NCI-H2107 (cell line): ENCODE measurements at places on chromosomes 7 and 10.

DNA sequence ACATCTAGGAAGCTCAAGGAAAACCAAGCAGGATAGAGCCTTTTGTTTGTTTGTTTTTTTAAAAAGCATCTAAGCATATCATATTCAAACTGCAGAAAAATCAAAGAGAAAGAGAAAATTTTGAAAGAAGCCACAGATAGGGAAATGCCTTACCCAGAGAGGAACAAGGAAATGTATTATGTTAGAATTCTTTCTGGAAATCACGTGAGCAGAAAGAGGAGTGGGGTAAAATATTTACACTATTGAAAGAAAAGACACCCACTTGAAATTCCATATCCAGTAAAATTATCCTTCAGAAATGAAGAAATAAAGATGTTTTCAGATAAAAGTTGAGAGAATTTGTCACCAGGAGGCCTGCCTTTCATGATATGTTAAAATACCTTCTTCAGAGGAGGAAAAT lies 775.7 kb upstream of the IGFBP3 start:
- no peak for DNase-seq

DNA sequence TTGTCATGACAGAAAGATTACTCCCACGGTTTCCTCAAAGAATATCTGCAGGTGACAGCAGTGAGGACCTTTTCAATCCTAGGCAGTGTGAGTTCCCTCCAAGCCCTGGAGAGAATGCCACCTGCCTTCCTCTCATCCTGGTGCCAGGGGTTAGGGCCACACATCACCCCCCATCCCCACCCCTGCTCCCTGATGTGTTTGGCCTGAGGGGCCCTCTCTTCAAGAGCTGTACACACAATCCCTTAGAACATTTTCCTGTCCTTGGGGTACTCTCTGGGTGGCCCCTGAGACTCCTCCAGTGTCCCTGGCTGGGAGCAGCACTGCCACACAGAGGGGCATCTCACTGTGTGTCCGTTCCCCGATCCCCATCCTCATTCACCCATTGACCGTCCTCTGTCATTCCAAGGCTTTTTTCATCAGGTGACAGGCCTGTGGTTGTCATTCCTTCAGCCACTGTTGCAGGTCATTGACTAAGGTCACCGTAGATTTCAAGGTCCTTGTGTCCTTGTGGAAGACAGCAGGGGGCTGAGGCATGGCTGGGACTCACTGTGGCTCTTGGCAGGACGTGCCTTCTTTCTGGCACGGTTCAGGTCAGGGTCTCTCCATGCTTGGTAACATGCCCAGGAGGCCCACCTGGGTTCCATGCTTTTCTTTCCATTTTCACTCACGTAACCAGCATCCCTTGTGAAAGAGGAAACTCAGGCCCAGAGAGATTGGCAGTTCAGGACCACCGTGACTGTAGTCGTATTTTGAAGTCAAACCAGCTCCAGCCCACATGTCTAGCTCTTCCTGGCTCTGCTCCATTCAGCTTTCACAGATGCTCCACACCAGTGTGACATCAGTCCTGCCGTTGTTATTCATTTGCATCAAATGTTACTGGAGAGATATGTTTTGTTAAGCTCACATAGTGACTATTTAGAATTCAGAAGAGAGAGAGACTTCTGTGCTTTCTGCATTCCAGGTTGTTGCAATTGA lies 26.8 kb upstream of the BTBD16 start:
- no peak for DNase-seq

GRCh38 chr7:82375713-82376112 lies 67.9 kb downstream of the CACNA2D1 start:
- DNase-seq: no peak

DNA sequence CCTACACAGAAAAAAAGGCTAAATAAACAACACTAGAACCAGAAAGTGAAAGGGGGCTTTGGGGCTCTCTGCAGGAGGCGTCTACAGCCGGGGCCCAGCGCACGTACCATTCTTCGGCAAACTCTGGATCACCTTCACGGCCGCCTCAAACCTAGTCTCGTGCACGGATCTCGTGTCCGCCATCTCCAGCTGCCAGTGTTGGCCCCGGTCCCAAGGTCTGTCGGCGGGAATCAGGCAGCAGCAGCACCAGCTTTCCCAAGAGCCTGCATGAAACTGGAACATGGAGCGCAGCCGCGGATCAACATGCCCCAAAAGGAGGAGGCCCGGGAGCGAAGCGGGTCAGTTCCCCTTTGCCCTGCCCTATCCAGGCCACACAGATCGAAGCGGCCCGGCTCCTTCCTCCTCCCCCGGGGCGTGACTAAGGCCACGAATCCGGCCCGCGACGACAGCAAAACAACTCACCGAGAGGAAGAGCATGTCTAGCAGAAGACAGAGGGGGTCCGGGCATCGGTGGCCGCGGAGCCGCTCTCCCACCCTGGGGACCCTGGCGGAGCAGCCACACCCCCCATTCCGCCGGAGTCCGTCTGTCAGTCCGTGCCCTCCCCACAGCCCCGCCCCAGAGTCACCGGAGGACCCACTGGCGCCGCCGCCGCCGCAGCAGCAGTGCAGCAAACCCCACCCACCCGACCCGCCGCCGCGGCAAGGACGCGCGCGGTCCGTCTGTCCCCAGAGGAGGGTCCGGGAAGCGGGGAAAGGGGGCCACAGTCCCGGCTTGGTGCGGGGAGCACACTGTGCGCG lies at the start of gene ACBD5:
Gene ACBD5, minus strand, starts transcription at position 586 of the 798 bp plus-strand sequence. Its CDS starts 109 bp downstream, at position 477.
- DNase-seq: peak; percentile 23

DNA sequence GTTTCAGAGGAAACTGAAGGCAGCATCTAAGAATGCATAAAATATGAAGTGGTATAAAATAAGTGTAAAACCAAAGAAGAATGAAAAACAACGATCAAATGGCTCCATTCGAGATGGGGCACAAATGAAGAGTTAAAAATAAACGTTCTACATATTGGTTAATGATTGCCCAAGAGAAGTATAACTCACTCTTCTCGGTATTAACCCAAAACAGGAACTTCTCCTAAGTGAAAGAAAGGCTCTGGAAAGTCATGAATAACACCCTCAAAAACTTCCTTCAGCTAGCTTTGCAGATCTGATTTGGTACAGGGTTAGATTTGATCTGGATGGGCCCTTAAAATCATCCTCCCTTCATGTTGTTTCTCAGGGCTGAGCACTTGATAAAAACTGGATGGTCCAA lies 94.3 kb upstream of the ADO start:
- no peak for DNase-seq

- DNase-seq: no peak
Measured at GRCh38 chr10:102880256-102880655, 11.0 kb downstream of the AS3MT start.

GRCh38 chr7:128006550-128007302 lies 24.5 kb downstream of the LRRC4 start:
- DNase-seq: no peak

DNA sequence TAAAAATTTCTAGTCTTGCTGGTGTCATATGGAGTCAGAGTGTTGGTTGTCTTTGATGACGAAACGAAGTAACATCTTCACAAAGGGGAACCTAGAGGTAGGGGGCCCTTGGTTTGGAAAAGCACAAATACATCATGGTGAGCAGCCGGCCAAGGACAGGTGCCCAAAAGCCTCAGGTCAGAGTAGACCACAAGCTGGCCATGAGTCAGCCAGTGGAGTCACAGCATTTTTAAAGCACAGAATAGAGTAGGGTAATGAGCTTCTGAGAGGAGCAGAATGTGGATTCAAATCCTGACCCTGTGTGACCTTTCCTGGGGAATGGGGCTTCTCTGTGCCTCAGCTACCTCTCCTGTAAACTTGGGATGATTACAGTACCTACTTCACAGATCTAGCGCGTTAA lies 5.3 kb downstream of the CAMK2B start:
- DNase-seq: no peak

DNA sequence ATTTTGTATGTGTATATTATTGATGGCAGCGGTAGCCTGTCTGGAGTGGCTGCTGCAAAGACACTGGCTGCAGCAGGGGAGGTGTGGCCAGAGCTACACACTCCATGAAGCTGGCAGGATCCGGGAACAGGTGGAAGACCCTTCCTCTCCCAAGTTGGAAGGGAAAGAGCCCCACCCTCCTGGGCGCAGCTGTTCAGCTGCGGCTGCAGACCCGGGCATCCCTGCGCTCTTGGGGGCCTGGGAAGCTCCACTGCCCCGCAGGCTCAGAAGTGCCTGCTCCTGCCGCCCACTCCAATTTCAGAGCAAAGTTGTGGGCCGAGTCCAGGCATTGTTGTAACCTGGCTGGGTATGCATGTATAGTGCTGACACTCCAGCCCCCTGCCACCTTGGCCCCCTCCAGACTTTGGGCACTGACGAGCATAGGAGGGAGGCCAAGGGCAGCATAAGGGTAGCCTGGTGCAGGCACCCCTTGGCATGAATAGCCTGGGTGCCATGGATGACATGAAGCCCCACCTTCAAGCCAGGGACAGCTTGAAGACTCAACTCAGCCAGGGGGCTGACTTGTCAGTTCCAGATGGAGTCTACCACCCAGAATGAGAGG lies 90.7 kb upstream of the TMEM168 start:
- DNase-seq: no peak

- DNase-seq: no peak
Measured at GRCh38 chr10:71285180-71285545, 33.9 kb upstream of the SLC29A3 start.

DNA sequence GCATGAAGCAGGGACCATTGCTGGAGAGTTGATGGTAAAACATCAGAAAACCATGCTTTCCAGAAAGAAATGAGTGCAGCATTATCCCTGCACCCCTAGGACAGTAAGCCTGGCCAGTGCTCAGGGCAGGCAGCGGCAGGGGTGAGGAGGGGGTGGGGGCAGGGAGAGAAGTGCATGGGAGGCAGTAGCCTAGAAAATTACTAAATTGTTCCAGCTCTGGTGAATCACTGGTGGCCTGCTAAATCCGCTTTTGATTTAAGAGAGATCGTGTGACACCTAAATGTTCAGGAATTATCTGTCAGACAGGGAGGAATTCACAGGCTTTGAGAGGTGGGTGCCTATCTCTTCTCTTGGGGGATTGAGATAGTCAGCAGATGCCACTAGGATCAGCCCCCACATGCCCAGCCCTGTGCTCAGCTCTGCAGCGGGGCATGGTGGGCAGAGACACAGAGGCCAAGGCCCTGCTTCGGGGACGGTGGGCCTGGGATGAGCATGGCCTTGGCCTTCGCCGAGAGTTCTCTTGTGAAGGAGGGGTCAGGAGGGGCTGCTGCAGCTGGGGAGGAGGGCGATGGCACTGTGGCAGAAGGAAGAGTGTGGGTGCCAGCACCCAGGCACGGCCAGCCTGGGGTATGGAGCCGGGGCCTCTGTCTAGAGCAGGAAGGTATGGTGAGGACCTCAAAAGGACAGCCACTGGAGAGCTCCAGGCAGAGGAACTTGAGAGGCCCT lies 5.0 kb upstream of the AQP1 start:
- DNase-seq: no peak

DNA sequence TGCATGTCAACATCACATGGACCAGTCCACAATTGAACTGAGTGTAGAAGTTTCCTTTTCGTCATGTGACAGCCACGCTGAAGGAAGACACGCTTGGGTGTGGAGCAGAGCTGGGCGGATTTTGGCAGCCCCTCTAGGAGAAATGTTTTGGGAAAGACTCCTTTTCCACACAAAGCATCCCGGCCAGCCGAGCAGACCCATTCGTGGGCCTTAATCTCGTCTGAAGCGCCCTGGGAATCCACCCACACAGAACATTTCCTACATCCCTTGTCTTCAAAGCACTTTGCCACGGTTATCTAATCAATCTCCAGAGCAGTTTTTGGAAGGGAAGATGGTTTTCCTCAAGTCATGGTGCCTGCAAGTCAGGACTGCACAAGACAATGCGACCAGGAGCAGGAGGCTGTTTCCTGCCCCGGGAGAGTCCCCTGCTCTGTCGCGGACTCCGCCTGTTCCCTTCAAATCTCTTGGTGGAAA lies 8.4 kb upstream of the IFT22 start:
- DNase-seq: no peak
